ENCODE measurements at places on chromosomes 7 and 10.
A peak's percentile ranks its signal among the peaks of the same experiment; 100 is the strongest.

- no peak for DNase-seq
These were observed 5.3 kb upstream of the HILPDA start for GRCh38 chr7:128450409-128450808.

DNA sequence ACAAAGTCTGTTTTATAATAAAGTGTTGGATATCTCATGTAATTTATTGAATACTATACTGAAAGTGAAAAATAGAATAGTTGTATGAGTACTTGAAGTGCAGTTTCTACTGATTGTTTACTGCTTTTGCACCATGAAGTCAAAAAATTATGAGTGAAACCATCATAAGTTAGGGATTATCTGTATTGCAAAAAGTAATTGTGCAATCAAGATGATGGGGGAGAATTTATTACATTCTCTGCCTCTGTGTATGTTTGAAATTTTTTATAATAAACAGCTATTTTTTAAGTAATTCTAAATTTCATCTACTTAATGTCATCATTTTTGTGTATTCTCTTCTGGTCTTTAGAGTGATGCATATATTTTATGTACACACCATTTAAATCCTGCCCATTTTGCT lies 47.2 kb upstream of the TMEM273 start:
- no peak for DNase-seq

- DNase-seq, result no peak
These were observed 232.2 kb upstream of the NPSR1 start for GRCh38 chr7:34425631-34426384.

GRCh38 chr7:66627151-66627681 lies 1.5 kb upstream of the KCTD7 start:
- no peak for DNase-seq

GRCh38 chr7:81886211-81886764 lies 116.4 kb upstream of the HGF start:
- DNase-seq, result no peak

- no peak for DNase-seq
These were observed 17.0 kb upstream of the ZMIZ1 start for GRCh38 chr10:79051766-79052165.

DNA sequence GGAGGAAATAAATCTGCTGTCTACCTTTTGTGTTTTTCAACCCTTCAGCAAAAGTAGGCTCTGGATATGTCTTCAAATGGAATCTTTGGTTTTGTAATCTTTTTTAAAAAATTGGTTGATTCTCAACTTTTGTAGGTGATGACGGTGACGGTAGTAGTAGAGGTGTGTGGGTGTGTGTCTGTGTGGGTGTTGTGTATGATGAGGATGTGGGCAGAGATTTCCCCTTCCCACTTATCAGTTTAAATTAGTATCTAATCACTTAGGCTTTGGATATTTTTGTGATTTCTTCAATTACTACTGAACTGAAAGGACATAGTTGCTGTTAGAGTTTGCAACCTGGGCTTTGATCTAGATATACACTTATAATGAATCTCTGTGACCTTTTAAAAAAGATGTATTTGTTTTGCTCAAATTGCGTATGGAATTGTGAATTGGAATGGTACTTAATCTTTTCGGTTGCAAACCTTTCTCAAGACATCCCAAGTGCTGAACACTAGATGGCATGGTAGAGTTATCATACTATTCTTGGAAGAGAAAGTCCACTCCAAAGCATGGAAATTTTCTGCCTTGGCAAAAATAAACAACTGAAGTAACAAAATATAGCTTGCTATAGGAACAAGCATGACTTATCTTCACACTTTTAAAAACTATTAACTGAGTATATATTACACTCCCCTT lies 51.9 kb upstream of the A1CF start:
- DNase-seq, result no peak

DNA sequence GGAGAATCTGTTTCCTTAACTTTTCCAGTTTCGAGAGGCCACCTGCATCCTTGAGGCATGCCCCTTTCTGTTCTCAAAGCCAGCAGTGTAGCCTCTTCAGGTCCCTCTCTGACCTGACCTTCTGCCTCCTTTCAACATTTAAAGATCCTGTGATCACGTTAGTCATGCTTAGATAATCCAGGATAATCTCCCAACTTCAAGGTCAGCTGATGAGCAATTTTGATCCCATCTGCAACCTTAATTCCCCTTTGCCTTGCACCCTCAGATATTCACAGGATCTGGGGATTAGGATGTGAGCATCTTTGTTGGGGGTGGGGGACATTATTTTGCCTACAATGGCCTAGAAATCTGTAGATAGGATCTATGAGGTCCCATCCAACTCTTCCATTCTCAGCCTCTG lies 8.0 kb downstream of the HKDC1 start:
- DNase-seq, result no peak

DNA sequence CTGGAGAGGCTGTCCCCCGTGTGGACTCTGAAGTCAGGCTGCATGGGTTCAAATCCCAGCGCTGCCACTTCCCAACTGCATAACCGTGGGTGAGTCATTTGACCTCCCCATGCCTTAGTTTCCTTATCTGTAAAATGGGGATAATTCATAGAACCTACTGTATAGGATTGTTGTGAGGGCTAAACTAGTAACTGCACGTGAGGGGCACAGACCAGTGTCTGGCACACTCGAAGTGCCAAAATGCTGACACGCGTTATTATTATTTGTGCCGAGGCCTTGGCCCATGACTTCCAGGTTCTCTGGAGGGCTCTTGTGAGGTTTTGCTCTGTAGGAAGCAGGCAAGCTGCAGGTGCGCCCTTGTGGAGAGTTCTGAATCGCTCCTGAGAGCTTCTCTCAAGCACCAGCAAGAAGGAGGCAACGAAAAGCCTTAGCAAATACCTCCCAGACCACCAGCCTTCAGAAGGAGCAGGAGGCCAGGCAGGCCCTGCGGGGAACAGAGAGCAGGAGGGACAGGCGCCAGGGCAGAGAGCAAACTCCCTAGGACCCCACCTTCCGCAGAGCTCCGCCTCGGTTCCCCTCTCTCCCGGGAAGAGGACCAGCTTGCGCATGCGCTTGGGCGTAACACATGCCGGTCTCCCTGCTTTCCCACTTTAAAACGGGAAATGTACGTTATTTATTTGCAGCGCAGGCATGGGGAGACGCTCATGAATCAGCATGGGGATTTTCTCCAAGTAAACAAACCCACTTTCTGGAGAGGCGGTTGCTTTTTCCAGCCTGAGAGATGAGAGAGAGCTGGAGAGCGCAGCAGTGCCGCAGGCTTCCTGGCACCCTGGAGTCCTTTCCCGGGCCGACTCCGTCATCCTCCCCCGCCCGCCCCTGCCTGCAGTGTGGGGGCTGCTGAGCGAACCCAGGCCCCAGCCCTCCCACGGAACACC lies 39.6 kb downstream of the SORCS3 start:
- DNase-seq, result no peak

- no peak for DNase-seq
These were observed 14.9 kb downstream of the TMEM72 start for GRCh38 chr10:44925811-44926750.

DNA sequence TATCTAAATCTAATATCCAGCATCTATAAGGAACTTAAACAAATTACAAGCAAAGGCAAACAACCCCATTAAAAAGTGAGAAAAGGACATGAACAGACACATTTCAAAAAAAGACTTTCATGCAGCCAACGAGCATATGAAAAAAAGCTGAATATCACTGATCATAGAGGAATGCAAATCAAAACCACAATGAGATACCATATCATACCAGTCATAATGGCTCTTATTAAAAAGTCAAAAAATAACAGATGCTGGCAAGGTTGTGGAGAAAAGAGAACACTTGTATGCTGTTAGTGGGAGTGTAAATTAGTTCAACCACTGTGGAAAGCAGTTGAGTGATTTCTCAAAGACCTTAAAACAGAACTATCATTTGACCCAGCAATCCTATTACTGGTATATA lies 334.4 kb upstream of the CACNA2D1 start:
- DNase-seq, result no peak

GRCh38 chr10:1544929-1545328 lies 192.4 kb downstream of the ADARB2 start:
- DNase-seq, result no peak

DNA sequence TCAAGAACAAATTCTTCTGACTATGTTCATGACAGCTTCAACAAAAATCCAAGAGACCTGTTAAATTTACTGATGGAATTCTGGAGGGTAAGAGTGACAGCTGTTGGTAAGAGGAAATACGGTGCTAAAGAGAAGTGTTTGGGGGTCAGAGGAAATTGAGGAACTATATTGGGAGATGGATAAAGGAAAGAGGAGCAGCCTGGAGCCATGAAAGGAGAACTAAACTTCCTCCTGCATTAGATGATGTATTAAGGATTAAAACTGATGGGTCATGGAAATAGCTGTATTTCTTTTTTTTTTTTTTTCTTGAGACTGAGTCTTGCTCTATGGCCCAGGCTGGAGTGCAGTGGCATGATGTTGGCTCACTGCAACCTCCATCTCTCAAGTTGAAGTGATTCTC lies 95.3 kb downstream of the HERPUD2 start:
- DNase-seq, result no peak

GRCh38 chr7:875476-876076 lies 778 bp upstream of the GET4 start:
- DNase-seq, result no peak

- no peak for DNase-seq
These were observed 114.5 kb downstream of the INHBA start for GRCh38 chr7:41588341-41588740.

GRCh38 chr7:17532861-17533404 lies 234.5 kb downstream of the AHR start:
- DNase-seq, result no peak

DNA sequence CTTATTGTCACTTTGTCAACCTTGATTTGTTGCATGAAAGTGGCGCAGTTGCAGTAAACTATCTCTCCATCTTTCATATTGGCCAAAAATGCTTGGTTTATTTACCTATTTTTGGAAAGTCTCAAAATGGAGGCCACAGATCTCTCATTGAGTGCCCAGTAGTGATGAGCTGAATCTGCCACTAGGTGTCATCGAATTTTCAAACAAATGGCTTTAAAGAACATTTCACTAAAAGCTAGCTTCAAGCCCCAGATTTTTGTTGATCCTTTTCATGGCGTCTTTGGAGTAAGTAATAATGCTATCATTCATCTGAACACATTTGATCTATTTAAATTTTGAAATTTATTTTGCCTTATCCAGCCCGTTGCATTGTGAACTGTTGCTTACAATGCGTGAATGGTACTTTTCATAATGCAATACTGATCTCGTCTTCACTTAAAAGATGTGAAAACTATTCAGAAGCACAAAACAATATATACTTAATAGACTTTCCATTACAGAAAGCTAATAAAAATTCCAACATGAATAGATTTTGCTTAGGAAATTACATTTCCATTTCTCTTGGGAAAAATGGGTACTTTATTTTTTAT lies 236.2 kb downstream of the DNAJB9 start:
- no peak for DNase-seq

GRCh38 chr7:80711531-80711930 lies 73.1 kb downstream of the CD36 start:
- no peak for DNase-seq

- no peak for DNase-seq
These were observed 52.3 kb downstream of the TACR2 start for GRCh38 chr10:69364232-69364940.

GRCh38 chr7:40544871-40545303 lies 410.1 kb downstream of the SUGCT start:
- no peak for DNase-seq

- no peak for DNase-seq
These were observed 488 bp downstream of the ABCF2 start for GRCh38 chr7:151226560-151226874.

DNA sequence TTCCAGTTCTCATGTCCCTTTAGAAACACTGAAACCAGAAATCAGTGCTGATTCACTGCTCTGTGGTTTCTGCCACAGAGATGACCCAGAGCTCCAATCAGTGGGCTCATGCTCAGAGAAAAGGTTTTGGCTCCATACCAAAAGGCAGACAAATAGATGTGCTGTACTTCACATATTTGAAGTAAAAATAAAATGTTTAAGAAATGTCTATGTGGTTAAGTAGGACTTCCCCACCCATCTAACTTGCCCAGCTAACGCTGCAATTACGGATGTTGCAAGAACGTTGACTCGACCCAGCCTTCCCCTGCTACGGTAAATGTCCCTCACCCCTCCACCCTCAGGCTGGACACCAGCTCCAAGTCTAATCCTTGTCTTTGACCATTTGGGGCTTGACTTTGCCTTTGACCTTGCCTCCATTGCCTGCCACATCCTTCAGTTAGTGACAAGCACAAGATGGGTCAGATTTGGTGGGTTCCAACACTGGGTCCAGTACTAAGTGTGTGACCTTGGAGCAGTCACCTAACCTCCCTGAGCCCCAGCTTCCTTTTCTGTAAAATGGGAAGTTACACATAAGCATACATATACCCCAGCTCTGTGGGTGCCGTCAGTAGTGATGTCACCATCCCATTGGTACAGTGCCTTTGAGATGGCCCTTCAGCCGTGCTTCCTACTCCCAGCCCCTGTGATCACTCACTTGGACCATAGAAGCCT lies 95.8 kb downstream of the CHST15 start:
- peak; percentile 26 for DNase-seq

GRCh38 chr7:82715344-82715743 lies 271.8 kb upstream of the CACNA2D1 start:
- DNase-seq, result no peak

- no peak for DNase-seq
These were observed 360.9 kb downstream of the GPAM start for GRCh38 chr10:111822661-111823060.

DNA sequence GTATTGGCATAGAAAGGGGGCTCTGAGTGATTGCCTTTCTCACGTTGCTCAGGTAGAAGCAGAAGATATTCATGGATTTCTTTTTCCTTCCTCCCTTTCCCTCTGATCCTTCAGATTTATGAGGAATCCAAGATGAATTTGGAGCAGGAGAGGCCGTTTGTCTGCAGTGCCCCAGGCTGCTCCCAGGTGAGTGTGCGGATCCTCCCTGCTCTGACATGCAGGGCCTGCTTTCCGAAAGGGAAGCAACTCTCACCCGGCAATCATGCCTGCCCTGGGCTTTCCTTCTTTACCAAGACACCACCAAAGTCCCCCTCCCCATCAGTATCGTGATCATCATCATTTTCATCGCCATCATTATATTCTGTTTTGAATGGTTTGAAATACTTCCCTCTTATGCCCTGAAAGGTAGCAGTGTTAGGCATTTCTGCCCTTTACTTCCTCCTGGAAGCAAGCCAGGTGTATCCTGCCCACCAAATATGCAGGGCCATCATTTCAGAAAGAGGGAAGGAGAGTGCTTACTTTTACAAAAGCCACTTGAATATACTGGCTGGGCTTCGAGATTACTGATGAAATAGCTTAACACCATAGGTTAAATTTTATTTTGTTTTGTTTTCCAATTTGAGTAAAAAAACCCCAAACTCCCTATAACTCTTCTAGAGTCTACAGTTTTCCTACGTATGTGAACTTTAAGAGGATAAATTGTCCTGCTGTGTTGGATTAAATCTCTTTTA lies 75.9 kb downstream of the CREB5 start:
- DNase-seq, result no peak

GRCh38 chr10:70145166-70145665 lies 1.3 kb downstream of the TYSND1 start:
- DNase-seq, result no peak
